ENCODE measurements at places on chromosomes 7 and 10.
A peak's percentile ranks its signal among the peaks of the same experiment; 100 is the strongest.

- DNase-seq, result no peak
These were observed 6.3 kb downstream of the RAPGEF5 start for GRCh38 chr7:22350466-22351328.

DNA sequence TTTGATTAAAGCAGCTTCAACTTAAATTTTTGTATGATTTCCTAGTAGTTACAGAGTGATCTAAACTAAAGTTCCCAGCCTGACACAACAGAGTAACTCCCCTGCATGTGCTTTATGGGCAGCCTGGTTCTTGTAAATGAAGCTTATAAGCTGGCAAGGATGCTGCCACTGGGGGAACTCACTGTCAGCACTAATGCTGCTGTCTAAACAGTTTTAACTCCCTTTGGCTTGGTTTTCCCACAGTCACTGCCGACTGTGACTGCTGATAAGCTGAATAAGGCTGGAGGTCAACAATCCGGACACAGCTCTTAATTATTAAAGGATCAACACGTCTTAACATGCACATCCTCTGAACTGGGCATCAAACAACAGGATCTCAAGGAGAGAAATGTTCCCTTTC, 130.1 kb downstream of the OTUD1 start:
- no peak for DNase-seq

DNA sequence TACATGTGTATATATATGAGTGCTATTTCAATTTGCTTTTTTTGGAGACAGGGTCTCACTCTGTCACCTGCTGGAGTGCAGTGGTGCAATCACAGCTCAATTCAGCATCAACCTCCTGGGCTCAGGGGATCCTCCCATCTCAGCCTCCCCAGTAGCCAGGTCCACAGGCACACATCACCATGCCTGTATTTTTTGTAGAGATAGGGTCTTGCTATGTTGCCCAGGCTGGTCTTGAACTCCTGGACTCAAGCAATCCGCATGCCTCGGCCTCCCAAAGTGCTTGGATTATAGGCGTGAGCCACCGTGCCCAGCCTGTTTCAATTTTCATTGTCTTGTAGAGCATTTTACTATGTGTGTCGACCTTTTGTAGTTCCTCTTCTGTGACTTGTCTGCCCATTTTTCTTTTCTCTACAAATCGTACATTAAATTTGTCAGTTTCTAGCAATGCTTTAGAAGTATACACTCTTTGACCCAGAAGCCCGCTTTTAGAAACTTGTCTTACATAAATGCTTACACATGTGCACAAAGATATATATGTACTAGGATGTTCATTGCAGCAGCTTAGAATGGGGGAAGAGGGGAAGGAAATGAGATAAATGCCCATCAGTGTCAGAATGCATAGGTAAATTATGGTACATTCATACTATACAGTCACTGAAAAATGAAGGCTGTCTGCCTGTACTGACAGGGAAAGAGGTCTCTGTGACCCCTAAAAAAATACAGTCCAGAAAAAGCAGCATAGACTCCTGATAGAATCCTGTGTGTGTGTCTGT, 12.2 kb upstream of the RFC2 start:
- DNase-seq, result peak; percentile 57

DNA sequence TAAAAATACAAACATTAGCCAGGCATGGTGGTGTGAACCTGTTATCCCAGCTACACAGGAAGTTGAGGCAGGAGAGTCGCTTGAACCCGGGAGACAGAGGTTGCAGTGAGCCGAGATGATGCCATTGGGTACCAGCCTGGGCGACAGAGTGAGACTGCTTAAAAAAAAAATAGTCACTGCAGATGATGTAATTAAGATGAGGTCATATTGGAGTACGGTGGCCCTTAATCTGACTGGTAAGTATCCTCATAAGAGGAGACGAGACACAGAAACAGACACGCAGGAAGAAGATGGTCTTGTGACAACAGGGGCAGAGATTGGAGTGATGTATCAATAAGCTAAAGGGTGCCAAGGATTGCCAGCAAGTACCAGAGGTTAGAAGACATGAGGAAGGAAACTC, 156.0 kb downstream of the FAM107B start:
- DNase-seq, result no peak

DNA sequence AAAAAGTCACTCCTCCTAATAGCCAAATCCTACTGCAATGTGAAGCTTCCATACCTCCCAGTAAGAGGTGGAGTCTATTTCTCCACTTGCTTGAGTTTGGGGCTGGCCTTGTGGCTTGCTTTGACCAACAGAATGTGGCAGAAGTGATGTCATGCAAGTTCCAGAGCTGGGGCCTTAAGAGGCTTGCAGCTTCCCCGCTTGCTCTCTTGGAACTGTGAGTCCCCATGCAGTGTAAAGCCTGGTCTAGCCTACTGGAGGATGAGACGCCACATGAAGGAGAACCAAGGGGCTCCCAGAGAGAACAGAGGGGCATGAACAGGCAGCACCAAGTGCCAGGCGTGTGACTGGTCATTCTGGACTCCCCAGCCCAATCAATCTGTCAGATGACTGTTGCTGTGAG, 58.6 kb upstream of the OPALIN start:
- DNase-seq, result no peak

GRCh38 chr10:36256166-36256565, 614.1 kb upstream of the FZD8 start:
- DNase-seq, result no peak

GRCh38 chr7:128869944-128870285, 7.3 kb downstream of the ATP6V1F start:
- DNase-seq, result no peak

DNA sequence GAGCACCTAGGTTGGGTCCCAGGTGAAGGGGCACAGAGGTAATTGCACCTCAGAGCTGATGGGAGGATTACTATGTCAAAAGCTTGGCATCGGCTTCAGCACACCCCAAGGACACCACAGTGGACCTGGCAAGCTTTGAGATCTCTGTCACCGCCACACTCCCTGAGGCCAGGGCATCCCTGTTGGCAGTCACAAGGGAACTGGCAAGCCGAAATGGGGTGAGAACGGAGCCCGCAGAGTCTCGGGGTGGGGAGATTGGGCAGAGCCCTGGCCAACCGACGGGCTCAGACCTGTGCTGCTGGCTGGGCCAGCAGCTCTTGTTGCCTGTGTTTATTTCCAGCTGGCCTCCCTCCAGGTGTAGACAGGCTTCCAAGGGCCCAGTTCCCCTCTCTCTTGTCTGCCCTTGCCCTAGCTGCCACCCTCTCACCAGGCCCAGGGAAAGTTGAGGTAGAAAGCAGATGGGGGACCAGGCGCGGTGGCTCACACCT, 2.5 kb downstream of the HSPB1 start:
- no peak for DNase-seq

DNA sequence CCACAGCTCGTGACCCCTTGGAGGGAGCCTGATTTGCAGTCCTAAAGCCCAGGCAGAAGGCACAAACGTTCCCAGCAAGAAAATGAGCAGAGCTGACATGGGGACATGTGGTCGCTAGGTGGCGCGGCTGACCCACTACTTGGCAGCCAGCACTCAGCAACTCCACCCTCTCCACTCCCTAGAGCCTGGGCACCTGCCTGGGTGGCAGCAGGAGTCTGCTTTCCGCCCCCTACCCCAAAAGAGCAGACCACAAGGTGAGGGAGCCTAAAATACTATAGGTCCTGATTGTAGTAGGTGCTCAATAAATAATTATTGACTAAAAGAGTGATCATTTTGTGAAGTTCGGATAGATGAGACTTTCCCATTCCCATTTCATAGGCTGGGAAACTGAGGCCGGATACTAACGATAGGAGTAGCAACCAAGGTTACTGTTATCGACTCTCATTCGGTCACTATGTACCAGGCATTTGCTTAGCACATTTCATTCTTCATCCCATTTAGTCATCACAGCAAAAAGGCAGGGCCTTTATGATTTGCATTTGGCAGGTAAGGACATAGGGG, 57.4 kb downstream of the NEUROG3 start:
- DNase-seq, result peak; percentile 86

DNA sequence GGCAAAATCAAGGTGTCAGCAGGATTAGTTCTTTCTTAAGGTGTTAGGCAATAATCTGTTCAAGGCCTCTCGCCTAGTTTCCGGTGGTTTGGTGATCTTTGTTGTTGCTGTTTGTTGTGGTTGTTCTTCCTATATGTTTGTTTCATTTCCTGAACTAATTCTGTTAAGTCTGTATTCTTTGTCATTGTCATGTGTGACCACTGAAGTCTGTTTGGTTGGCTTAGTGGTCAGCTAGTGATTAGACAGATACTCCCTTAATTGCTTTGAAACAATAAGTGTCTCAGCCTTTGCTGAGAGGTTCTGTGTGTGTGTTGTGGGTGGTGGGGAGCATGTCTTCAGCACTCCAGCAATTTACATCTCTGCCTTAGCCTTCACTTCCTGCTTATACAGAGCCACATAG, 46.0 kb downstream of the ABCC2 start:
- DNase-seq, result no peak

GRCh38 chr7:34596887-34597286, 61.1 kb upstream of the NPSR1 start:
- peak; percentile 7 for DNase-seq

DNA sequence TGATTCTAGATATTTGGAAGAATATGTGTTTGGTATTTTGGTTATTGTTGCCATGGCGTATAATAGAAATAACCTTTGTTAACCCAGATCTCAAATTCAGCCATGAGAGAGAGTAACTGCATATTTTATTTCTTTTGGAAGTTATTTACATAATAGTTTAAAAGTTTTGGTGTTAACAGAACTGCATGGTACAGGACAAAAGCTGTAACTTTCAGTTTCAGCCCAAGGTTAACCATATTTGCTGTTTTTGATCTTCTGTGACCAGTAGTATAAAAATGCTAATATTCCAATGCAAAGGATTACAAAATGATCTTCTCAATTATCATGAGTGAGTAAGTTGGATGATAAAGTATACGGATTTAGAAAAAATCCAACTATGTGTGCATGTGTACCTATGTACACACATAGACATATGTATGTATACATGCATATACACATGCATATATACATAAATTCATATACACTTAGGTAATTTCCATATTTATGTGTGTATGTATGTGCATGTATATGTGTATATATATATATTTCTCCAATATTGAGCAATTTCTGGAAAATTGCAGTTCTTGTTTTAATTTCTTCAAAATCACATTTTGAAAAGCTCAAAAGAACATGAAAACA, 38.0 kb upstream of the PIP4K2A start:
- DNase-seq, result no peak

- DNase-seq, result no peak
These were observed 2.3 kb downstream of the ACHE start for GRCh38 chr7:100893318-100893895.

DNA sequence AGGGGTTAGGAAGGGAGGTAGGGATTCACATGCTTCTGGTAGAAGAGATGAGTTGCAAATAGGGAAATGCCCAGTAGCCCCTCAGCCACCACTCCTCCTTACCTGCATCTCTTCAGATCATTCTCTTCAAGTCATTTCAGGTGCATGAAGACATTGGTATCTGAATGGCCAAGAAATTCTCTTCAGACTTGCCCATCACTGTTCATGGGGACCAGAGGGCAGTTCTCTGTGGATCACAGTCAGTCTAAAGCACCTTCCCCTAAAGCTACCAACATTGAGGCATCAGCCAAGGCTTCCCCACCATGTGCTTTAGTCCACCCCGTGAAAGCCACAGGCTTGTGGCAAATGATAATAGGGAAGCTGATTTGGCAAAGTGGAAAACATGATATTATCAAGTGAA, 319.4 kb upstream of the ZNF32 start:
- DNase-seq, result no peak

DNA sequence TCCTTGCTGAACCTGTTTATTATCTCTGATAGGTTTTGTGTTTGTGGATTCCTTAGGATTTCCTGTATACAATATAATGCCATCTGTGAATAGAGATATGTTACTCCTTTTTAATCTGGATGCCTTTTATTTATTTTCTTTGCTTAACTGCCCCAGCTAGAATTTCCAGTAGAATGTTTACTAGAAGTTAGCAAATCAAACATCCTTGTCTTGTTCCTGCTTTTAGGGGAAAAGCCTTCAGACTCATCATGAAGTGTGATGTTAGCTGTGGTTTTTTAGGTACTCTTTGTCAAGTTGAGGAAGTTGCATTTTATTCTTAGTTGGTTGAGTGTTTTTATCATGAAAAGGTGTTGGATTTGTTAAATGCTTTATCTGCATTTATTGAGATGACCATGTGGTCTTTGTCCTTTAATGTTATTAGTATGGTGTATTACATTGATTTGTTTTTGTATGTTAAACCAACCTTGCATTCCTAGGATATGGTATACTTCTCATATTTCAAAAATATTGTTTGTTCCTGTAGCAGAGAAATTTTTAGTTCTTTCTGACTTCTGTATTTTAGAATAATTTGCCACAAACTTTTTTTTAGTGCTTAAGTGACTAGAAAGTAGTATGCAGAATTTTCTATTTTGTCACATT, 24.3 kb downstream of the PPP2R2D start:
- DNase-seq, result peak; percentile 32

DNA sequence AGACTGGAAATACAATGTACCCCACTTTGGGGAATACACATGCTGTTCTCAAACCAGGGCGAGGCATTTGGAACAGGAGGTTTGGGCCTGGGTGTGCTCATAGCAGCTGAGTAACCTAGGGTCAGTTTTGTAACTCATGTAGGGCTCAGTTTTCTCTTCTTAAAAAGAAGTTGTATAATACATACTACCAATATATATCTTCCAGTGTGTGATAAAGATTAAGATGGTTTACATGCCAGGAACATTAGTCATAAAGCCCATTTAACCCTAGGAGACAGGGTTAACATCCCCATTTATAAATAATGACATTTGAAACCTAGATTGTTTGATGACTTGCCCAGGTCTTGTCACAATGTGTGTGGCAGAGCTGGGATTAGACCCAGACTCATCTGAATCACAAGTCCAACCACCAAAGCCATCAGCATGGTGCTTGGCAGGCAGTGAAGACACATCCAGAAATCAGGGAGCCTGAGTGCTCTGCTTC, 6.0 kb downstream of the AKR1B10 start:
- no peak for DNase-seq

DNA sequence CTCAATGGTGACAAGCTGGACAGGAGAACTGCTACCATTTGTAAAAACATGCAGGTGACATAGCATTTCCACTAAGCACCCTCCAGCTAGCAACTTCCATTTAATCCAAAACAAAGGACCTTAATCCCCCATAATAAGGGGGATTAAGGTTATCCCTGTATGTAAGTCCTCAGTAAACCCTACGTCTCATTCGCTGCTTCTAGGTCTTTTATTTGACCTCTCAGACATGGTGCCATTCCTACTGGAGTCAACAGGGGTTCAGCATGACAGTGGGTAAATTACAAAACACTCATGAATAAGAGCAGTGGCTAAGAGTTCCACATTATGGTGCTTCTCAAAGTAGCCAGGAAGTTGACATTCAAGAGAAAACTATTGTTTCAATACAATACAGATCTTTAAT, 121.8 kb upstream of the CAV2 start:
- no peak for DNase-seq

GRCh38 chr7:121279822-121280221, 49.0 kb upstream of the WNT16 start:
- no peak for DNase-seq

- no peak for DNase-seq
These were observed 58.1 kb upstream of the HABP2 start for GRCh38 chr10:113494761-113495160.

- no peak for DNase-seq
These were observed 47.8 kb downstream of the PRKCQ start for GRCh38 chr10:6532321-6532720.
